Stimulated activated CD4-positive, alpha-beta T cell treated with anti-CD3 and anti-CD28 coated beads, Interleukin-1b, Interleukin-23, amount 100 ng/mL, for 1 hour (primary cell): ENCODE measurements at places on chromosomes 5 and 9.

DNA sequence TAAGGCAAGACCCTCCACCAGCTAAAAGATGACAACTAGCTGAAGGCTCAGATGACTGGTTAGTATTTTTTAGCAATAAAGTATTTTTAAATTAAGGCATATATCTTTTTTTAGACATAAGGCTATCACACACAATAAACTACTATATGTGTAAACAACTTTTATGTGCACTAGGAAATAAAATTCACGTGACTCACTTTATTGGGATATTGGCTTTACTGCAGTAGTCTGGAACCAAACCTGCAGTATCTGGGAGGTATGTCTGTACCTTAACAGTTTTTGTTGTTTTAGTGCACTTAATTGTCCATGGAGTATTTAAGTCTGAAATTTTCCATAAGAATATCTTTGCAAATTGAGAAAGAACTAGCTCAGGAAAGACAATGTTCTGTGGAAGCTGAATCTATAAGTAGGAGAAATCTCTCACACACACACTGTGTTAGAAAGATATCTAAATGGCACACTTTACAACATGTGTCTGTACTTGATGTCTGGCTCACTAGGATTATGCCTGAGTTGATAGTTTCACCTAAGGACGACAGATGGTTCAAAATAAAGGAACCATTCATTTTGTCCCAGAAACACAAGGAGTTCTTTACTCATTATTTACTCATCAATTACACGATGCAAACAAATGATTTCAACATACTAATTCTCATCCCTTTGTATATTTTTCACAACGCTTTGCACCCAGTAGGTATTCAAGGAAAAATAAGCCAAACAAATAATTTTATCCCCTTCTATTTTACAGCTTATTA is 4.6 kb downstream of the RAPGEF6 start:
- no peak for DNase-seq

DNA sequence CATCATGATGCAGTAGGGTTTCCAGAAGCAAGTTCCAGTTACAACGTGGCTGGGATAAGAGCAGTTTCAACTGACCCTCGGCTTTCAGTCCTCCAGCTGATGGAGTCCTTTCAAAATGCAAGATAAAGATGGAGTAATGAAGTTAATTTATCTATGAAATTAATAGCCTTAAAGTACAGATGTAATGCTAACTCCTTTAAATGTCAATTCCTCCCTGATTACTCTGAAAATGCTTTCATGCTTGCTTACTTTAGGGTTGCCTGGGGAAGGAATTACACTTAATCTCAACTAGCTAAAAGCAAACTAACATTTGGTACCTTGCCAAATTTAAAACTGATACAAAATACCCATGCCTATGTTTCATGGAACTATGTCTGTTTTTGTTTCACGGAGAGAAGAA is 178.4 kb downstream of the KIAA0825 start:
- DNase-seq: no peak

DNA sequence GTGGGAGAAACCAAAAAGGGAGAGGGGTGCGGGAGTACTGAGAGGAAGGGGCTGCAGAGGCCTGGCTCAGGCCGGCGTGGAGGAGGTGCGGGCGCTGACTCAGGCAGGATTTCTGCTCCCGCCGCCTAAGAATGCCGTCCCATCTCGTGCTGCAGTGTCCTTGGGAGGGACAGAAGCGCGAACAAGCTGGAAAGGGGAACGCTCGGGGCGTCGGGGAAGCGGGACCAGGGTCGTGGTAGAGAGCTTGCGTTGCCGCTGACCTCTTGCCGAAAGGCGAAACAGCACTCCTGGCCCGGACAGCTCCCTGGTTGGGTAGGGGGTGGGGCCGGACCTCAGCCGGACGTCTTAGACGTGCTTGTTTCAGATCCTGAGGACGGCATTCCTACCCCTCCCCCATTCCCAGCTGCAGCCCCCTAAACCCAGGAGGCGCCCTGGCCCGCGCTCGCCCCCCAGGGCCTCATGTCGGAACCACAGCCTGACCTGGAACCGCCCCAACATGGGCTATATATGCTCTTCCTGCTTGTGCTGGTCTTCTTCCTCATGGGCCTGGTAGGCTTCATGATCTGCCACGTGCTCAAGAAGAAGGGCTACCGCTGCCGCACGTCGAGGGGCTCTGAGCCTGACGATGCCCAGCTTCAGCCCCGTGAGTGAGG is 1.1 kb downstream of the RELL2 start:
- DNase-seq: no peak

DNA sequence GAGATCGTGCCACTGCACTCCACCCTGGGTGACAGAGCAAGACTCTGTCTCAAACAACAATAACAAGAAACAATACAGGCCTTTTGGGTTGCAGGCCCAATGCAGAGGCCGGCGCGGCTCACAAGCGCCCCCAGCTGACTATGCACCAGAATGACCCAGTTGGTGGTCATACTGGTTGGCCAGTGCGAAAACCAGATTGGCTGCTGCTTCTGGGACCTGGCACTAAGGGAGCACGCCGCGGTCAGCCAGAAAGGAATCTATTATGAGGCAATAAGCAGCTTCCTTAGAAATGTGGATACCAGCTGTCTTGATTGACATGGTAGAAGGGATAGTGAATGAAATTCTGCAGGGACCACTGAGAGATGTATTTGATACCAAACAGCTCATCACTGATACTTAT is 35.0 kb downstream of the RANBP17 start:
- DNase-seq: no peak

DNA sequence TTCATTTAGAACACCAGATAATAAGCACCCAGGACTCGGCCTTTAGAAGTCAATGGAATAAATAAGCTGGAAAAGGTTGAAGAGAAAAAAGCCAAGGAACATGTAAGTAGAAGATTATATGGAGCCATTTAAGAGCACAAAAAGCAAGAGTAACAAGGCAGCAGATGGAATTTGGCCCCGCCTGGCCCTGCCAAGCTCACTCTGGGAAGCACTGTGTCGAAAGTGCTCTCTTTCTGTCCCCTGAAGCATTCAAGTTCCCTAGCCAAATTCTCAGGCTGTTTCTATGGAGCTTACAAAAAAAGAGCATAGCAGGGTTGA is 73.0 kb upstream of the GPR151 start:
- DNase-seq: no peak

- no peak for DNase-seq
These were observed 32.0 kb downstream of the SAR1B start for GRCh38 chr5:134600600-134600999.

DNA sequence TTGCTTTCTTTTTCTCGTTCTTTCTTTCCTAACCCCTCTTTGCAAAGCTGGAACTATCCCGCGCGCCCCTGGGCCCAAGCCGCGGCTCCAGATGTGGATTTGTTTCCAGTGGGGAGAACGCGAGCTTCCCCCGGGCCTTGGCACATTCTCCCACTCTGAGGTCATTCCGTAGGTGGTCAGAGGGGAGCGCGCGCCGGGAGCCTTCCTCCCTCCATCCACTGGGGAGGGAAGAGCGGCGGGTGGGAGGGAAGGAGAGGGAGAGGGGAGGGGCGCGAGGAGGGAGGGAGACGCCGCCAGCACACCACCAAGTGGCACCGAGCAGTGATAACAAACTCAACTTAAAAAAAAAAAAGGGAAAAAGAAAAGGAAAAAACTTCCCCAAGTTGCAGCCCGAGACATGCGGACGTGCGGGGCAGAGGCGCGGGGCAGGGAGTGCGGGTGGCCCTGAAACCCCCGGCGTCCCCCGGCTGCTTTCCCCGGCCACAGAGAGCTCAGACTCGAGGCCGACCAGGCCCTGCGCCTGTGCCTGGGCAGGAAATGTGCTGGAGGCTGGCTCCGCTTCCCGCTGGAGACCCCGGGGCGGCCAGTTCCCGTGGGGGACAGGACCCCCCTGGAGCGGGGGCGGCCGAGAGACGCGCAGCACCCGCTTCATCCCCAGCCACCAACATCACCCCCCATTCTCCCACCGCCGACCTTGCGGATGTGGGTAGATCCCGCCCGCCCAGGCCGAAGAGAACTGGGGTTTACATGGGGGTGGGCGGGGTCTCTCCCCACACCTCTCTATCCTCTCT is 3.1 kb downstream of the IER5L start:
- DNase-seq: no peak

- no peak for DNase-seq
These were observed 403.9 kb downstream of the ZNF608 start for GRCh38 chr5:124342584-124342983.

GRCh38 chr5:168660691-168661090 is 81.5 kb upstream of the PANK3 start:
- DNase-seq: no peak

DNA sequence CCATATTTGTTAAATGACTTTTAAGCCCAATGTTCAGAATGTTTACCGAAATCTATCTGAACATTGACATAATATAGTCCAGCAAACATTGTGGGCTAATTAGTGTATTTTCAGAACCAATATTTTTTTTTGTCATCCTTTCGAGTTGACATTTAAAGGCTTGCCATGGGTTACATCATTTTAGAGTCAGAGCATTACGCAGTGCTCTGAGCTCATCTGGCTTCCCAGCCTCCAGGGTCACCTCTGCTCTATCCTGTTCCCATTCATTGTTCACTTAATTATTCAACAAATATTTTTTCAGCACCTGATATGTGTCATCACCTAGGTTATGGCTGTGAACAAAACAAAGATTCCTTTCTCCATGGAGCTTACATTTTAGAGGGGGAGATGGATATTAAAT is 80.2 kb downstream of the SREK1 start:
- DNase-seq: no peak
